Epithelial cell of alveolus of lung (primary cell): ENCODE measurements at places on chromosomes 7 and 10. TPM values are rescaled to one million over a fixed set of nuclear protein-coding genes. Genes with fewer than 3 reads are reported as not detected.

Gene FRMPD2
- 0.13 TPM in 1 of 2 replicates, not detected in the other for total RNA-seq

Gene MAD1L1
- total RNA-seq: 24.4 and 35.4 TPM in 2 replicates

Gene ZNF425
- 1.6 and 6.6 TPM in 2 replicates for total RNA-seq

Gene POLR2J2
- 0.40 TPM in 1 of 2 replicates, not detected in the other for total RNA-seq

Gene ITGA8
- under 0.01 and 1.6 TPM in 2 replicates for total RNA-seq

Gene UPK3B
- total RNA-seq: 0.91 TPM in 1 of 2 replicates, not detected in the other

Gene CYP26C1
- 0.13 TPM in 1 of 2 replicates, not detected in the other for total RNA-seq

Gene CALML5
- total RNA-seq: not detected in 2 replicates

Gene DNAJC1
- total RNA-seq: 60.7 and 85.3 TPM in 2 replicates

Gene TUBB8
- under 0.01 TPM in 1 of 2 replicates, not detected in the other for total RNA-seq

Gene SPDYE16
- total RNA-seq: not detected in 2 replicates

Gene ADCY1
- 0.16 and 0.52 TPM in 2 replicates for total RNA-seq

Gene RALA
- total RNA-seq: 26.0 and 27.3 TPM in 2 replicates

Gene HDAC9
- total RNA-seq: 1.3 TPM in 1 of 2 replicates, not detected in the other

Gene OPN4
- not detected in 2 replicates for total RNA-seq

Gene ZNF488
- total RNA-seq: 0.24 and 0.52 TPM in 2 replicates

Gene PNLIPRP3
- total RNA-seq: under 0.01 TPM in 1 of 2 replicates, not detected in the other

Gene CALN1
- total RNA-seq: not detected in 2 replicates

Gene HEPACAM2
- not detected in 2 replicates for total RNA-seq

Gene FAM25G
- total RNA-seq: not detected in 2 replicates

Gene ZNF282
- 19.8 and 28.0 TPM in 2 replicates for total RNA-seq

Gene VSTM4
- total RNA-seq: 1.4 and 6.6 TPM in 2 replicates

Gene CYP3A4
- total RNA-seq: not detected in 2 replicates

Gene VAX1
- total RNA-seq: not detected in 2 replicates

Gene CAMK2B
- not detected in 2 replicates for total RNA-seq

Gene TOMM7
- total RNA-seq: 153 and 178 TPM in 2 replicates

Gene MEOX2
- total RNA-seq: 0.13 and 59.3 TPM in 2 replicates

Gene SFRP4
- 0.39 TPM in 1 of 2 replicates, not detected in the other for total RNA-seq

Gene SLC26A4
- 0.40 and 0.78 TPM in 2 replicates for total RNA-seq

Gene MYO3A
- total RNA-seq: not detected in 2 replicates

Gene CFAP43
- total RNA-seq: 1.0 TPM in 1 of 2 replicates, not detected in the other

Gene RBAK
- 4.0 and 10.9 TPM in 2 replicates for total RNA-seq

Gene NRP1
- total RNA-seq: 163 and 173 TPM in 2 replicates

Gene ASAH2
- total RNA-seq: 0.56 and 0.65 TPM in 2 replicates

Gene CREB5
- total RNA-seq: 8.5 and 9.2 TPM in 2 replicates

Gene STEAP4
- total RNA-seq: under 0.01 and 0.08 TPM in 2 replicates

Gene ETV1
- 20.8 and 25.9 TPM in 2 replicates for total RNA-seq

Gene SAP25
- 1.5 TPM in 1 of 2 replicates, not detected in the other for total RNA-seq

Gene SRRM3
- total RNA-seq: 7.1 and 8.5 TPM in 2 replicates

Gene DOCK1
- 40.0 and 43.1 TPM in 2 replicates for total RNA-seq

Gene FGFR2
- total RNA-seq: 0.52 TPM in 1 of 2 replicates, not detected in the other

Gene ELMO1
- total RNA-seq: 0.52 and 2.3 TPM in 2 replicates

Gene LRIT1
- total RNA-seq: not detected in 2 replicates

Gene PILRB
- total RNA-seq: 1.9 and 13.3 TPM in 2 replicates

Gene SND1
- 189 and 227 TPM in 2 replicates for total RNA-seq
